Activated CD4-positive, alpha-beta T cell treated with anti-CD3 and anti-CD28 coated beads, Interleukin-2, amount 50 U/mL, for 16 hours (primary cell): ENCODE measurements at places on chromosomes 3 and 15.
A peak's percentile ranks its signal among the peaks of the same experiment; 100 is the strongest.

GRCh38 chr3:106759731-106760130, 617.5 kb upstream of the CCDC54 start:
- no peak for DNase-seq

DNA sequence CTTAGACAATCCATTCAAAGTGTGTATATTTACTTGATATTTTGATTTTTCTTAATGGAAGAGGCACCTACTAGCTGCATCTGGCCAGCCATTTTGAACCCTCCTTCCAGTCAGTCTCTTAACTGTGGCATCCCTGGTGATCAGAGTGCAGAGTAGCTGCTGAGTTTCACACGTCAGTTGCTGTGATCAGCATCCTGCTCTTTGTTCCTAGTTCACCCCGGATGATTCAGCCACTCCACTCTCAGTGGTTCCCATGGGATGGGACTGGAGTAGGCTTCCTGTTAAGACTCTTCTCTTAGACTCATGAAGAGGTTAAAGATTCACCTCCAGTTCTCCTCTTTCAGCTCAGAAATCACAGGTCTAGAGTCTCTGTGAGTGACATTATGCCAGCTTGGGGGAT, 75.8 kb downstream of the STXBP5L start:
- DNase-seq: no peak

DNA sequence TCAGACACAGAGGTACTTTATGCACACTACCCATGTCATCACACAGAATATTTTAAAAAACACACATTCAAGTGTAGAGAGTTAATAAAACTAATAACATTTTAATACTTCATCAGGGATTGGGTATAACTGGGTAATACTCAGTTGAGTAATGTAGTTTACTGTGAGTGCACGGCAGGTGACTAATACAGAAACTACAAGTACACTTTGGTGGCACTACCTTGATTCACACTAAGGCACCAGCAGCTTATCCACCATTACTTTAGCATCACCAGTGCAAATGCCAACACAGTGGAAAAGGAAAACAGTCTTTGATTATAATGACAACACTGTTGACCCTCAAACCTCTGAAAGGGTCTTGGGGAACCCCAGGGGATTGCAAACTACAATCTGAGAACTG, 33.6 kb downstream of the ZNF280D start:
- peak; percentile 51 for DNase-seq

DNA sequence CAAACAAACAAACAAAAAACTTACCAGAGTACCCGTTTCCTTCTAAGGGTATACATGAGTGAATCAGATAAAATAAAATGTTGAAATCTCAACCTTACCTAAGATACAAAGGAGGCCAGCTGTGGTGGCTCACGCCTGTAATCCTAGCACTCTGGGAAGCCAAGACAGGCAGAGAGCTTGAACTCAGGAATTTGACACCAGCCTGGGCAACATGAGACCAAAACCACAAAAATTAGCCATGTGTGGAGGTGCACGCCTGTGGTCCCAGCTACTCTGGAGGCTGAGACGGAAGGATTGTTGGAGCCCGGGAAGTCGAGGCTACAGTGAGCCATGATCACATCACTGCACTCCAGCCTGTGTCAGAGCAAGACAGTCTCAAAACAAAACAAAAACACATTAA, 11.0 kb upstream of the FAM219B start:
- DNase-seq: no peak

DNA sequence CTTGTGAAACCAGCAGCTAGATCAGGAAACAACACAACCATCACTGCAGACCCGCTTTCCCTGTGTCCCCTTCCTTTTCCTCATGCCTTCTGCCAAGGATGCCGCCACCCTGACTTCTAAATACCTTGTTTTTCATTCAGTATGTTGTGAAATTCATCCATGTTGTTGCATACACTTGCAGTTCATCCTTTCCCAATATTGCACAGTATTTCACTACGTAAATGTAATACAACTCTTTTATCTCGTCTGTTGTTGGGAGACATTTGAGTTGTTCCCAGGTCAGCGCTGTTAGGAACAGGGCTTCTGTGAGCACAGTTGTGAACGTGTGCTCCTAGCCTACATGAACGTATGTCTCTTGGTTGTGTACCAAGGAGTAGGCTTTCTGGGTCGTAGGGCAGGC, 24.2 kb downstream of the TLNRD1 start:
- no peak for DNase-seq

DNA sequence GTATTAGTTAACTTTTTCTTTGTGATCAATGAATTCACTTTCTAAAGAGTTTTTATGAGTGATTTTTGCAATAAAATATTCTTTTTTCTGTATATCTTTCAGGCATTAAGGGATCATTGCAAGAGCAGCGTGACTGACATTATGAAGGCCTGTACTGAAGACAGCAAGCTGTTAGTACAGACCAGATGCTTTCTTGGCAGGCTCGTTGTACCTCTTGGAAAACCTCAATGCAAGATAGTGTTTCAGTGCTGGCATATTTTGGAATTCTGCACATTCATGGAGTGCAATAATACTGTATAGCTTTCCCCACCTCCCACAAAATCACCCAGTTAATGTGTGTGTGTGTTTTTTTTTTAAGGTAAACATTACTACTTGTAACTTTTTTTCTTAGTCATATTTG, 24.4 kb downstream of the SELENOT start:
- no peak for DNase-seq

DNA sequence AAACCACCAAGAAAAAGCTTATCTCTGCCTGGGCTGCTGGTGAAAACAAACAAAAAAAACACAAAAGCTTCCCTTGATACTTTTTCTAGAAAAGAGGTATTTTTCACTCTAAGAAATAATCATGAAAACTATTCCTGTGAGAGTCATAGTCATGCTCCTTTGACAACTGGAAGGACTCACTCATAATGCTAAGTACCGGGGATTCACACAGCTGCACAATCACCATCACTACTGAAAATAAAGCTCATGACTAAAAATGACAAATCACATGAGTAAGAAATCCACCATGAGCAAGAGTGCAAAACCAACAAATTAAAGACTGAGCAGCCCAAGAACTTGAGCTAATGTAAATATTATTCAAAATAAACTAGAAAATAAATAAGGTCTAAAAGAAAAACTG, 10.6 kb upstream of the POU1F1 start:
- DNase-seq: peak; percentile 26

DNA sequence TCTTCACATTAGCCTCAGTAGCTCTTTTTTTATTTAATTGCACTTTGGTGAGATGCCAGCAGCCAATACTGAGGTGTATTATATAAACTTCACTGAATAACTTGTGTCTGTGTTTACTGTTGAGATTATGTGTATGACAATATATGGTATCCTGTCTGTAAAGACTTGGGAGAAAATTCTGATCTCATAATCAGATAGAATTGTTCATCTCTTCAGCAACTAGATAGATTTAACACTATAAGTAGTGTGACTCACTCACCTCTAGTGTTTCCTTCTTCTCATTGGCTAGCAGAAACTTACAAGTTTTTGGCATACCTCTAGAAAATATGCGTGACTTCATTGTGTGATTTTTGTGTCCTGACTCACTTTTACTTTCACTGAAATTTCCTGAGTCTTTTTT, 67.6 kb upstream of the TGFBR2 start:
- no peak for DNase-seq

DNA sequence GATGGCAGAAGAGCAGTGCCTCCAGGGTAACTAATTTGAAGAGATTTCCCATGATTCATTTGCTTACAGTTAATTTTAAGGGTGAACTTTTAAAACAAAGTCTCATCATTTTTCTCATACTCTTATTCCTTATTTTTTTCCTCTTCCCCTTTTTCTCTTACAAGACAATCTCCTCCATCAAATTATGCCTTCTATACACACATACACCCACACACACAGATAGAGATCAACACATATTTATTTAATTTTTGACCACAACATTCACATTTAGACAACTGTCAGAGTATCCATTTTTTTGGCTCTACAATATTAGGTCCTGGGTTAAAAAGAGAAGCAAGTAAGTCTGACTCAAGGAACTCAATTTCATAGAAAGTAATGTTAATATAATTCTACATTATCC, 37.6 kb downstream of the AAGAB start:
- DNase-seq: no peak

- no peak for DNase-seq
Measured at GRCh38 chr3:71786217-71786549, 1.2 kb upstream of the PROK2 start.

DNA sequence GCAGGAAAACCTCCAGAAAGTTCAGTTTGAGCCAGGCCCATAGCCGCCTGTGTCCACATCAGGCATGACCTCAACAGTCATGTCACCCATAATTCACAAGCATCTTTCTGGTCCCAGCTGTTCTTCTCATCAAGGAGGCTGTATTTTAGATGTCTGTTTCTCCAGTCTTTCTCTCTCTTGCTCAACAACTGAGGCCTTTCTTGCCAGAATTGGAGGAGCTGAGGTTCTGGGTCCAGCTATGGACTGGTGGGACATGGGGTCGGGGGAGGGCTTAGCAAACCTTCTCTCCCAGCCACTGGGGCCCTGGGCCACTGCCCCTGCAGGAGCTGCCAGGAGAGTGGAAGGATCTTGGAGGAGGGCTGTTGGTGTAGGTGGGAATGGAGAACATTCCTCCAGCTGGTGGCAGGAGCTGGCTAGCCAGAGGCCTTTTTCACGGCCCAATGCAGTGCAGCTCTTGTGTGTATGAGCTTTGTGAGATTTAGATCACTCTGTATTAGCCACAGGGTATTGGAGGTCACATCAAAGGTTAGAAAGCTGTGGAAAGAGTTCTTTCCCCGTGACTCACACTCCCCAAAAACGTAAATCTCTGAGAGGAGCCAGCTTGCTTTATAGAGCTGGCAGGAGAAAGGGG, 23.5 kb downstream of the MAGEF1 start:
- no peak for DNase-seq

DNA sequence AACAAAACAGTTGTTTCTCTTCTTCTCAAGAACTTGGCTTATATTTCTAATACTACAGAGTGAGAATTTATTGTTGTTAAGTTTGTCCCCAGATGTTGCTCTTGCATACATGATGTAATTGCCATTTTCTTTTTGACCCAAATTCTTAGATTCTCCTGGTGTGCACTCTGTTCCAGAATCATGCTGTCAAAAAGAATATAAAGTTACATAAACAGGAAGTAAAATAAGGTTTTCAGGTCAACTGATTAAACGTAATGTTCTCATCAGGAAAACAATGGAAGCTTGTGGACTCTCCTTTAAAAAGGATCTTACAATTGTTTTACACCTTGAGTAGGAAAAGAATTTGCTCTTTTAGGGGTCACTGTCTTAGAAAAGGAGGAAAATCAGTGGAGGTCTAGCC, 121.8 kb downstream of the ADAM10 start:
- DNase-seq: no peak

DNA sequence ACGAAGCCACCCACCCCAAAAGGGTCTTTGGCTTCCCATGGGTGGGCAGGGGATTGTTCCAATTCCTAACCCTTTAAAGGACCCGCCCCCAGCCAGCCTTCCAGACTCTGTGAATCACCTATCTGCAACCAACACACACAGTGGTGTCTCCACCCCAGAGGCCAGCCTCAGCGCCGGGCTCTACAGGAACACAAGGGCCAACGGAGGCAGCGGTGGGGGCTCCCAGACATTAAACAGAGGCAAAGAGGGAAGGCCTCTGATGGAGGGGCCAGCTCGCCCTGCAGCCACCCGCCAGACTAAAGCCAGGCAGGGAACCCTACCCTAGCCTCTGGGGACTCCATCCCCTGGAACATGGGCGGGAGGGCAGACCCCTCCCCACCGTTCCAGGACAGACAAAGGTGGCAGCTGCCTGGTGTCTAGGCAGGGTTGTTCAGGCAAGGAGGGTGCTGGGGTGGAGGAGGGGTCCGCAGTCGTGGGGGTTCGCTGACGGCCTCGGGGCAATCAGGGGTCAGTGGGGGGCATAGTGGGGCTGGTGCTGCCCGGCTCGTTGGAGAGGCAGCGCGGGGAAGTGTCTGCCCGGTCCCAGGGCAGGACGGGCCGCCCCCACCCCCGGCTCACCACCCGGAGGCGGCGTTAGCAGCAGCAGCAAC, 448 bp downstream of the SHISA5 start:
- DNase-seq: no peak

- DNase-seq: no peak
Measured at GRCh38 chr3:67858492-67858891, 204.1 kb upstream of the SUCLG2 start.

DNA sequence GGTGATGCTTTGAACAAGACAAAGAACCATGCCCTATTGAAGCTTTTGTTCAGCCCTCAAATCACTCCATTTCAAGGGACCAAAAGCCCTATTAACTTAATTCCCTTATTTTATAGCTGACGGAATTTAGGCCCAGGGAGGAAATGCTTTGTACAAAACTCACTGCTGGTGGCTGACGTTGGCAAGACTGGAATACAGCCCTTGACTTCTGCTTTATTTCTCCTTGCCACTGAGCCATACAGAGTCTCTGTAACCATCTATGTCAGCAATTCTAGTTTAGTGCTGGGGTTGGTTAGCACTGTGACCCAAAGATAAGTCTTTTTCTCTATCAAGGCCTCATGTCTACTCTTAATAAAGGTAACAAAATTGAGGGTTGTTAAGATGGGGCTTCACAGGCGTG, 316.1 kb upstream of the TPRG1 start:
- no peak for DNase-seq

- peak; percentile 5 for DNase-seq
Measured at GRCh38 chr3:94405258-94406035, 342.6 kb downstream of the NSUN3 start.

DNA sequence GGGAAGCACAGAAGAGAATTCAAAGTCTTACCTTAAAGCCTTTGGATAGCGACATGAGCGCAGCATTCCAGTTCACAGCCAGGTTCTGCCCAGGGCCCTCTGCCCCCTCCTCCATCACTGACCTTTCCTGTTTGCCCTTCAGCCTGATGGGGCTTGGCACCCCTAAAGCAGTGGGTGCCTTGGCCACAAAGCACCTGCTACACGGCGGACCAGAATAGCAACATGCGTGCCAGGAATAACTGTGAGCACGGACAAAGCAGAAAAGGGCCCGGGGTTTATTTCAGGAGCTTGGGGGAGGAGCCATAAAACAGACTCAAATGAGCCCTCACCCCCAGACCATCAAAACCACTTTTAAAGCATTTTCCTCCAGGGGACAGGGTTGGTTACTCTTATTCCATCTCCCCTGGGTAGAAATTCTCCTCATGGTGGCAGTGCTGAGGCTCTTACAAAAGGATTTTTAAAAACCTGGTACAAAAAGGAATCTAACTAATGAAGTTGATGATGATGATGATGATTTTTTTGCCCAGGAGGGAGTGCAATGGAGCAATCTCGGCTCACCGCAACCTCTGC, 135.4 kb downstream of the KLF13 start:
- DNase-seq: no peak

GRCh38 chr15:78317145-78317836, 17.9 kb upstream of the SKIC8 start:
- DNase-seq: no peak
